Cardiac fibroblast (primary cell): ENCODE measurements at places on chromosomes 1 and 21.

DNA sequence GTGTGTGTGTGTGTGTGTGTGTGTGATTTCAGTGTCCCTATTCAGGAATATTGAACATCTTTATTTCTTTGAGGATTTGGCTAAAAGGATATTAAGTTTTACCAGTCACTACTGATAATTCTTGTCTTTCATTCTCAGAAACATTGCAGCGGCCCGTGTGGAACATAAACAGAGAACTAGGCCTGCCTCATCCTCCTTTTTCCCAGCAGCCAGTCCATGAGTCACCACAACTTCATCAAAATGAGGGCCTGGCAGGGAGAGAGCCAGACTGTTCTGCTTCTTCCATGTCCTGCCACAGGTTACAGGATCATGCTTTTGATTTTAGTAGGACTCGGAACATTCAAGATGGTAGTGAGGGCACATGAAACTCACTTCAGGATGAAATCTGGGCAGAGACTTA, 50.7 kb downstream of the LRIG2 start:
- DNase-seq, result peak; percentile 59

DNA sequence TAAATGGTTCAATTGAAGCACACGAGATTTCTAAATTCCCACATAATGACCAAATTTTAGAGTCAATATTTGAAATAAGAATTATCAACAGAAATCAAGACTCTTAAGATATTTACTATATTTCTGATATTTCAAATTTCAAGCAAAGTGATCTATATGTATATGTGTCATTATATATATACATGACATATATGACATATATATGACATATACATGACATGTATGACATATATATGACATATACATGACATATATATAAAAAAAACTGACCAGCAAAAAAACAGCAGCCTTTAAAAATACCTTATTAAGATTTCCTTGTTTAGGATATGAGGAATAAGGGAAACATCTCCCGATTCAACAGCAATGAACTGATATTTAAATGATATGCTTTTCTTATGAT, 266.2 kb downstream of the FAF1 start:
- no peak for DNase-seq

GRCh38 chr1:87398641-87399040, 70.0 kb downstream of the LMO4 start:
- DNase-seq, result peak; percentile 74

DNA sequence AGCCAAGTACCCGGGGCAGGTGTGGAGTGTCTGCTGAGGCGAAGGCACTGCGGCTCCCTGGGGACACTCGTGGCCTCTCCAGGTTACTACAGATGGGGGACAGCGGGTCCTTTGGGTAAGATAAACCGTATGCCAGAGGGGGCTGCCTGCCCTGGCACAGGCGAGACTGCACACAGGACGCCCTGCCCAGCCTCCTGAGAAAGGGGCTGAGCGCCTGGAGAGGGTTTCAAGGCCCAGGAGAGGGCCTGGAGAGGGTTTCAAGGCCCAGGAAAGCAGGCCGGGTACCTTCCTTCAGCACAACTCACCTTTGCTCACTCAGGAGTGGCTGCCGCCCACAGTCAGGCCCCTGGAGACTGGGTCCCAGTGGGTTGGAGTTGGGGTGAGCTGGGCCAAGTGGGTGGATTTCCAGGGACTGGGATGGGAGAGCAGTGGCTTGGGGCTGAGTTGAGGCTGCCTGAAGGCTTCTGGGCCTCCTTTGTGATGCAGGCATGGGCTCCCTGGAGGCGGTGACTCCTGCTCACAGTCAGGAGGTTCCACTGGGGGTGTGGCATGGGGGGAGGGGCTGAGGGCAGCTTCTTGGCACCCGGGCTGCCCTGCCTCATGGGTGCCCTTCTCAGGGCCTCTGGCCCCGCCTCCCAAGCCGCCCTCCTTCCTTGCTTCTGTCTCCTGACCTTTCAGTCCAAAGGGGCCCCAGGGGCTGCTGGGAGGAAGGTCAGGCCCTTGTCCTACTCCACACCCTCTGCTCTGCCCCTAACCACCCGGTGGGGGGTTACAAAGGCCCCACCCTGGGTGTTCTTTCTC, at the start of gene MMEL1:
TSS of gene MMEL1 (minus strand) at position 456 of the 801 bp plus-strand sequence. CDS start 3,532 bp downstream, outside the sequence.
- no peak for DNase-seq

- DNase-seq, result no peak
Measured at GRCh38 chr21:34892209-34892608, 156.9 kb downstream of the RUNX1 start.

DNA sequence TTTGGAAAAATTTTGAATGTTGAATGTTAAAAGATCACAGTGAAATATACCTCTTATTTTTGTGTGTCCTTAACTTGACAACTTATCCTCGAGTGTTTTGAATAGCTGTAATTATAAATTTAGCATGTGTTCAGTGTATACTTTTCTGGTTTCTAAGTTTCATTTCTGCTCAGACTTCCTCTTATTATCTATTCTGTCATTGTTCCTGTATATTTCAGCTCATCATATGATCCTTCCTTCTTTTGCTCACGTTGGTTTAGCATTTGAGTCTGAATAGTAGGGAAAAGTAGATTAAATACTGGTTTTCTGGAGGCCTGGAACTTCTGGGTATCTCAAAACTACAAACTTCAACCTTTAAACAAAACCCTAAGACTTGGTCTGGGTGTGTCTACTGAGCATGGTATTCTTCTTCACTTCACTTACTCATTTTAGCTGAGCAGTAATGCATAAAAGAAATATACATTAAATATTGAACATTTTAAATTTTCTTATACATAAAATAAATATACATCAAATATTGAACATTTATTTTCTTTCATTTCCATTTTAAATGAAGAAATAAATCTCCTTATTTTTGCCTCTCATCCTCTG, 3.3 kb upstream of the ATP6V1G3 start:
- no peak for DNase-seq

- DNase-seq, result no peak
Measured at GRCh38 chr1:20409971-20410370, 76.0 kb downstream of the CAMK2N1 start.
